Pancreas (tissue), 10 donors: ENCODE measurements at places on chromosomes 4 and X.

DNA sequence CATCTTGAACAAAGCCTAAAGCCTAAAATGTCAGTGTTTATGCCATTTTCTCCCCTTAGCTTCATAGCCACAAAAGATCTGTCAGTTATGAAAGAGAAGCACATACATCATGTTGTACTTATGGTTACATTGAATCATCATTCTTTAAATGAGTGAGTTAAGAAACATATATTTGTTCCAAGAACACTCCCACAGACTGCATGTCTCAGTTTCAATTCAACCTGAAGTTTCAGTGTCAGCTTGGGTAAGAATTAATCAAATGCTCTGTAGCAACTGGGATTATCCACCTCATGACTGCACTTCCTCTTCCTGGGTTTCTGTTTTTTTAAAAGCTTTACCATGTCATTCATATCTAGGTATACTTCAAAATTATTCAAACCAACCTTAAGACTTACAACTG, 3.9 kb upstream of the TMPRSS11B start:
- no peak for DNase-seq

DNA sequence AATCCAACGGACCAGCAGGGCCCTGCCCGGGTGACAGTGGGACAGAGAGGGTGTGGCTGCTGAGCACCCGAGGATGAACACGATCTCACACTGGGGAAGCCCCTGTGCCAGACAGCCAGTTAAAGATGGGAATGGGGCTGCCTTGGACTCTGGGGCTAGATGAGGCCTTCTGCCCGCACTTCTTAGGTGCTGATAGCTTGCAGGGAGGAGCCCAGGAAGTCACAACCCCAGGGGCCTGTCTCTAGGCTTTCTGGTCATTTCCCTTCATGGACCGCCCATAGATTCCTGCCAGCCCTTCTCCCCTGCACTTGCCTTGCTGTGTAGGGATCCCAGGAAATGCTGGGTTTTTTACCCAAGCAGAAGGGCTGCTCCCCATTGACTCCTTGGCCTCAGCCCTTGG, 6.2 kb downstream of the ZNF275 start:
- no peak for DNase-seq

GRCh38 chr4:155999725-156000124, 46.1 kb upstream of the CTSO start:
- no peak for DNase-seq

DNA sequence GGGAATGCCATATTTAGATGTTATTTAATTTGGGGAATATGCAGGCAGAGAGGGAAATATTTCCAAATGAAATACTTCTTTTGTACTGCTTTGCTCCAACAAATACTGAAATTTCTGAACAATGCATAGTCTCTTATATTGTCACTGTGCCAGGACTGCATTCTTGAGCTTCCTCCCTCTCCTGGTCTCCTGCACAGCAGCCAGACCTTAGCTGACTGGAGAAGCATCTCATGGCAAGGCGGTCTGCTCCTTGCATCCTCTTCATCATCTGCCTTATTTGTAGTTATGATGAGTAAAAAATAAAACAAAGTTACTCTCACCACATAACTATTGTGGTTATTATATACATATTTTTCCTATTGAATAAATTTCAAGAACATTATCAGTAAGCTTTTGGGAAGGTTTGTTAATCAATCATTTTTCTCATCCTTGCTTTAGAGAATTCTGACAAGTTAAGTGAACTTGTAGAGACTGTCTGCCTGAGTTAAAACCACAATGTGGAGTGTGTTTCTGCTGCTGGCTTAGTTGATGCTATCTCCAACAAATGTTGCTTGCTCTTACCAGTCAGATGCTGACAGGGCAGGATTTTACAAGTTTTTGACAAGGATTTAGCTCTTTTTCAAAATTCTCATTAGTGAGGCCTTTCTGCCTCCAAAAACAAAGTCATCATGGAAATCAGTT, 153.6 kb downstream of the SOWAHB start:
- no peak for DNase-seq

GRCh38 chrX:87338510-87338909, 179.1 kb upstream of the KLHL4 start:
- DNase-seq: no peak

DNA sequence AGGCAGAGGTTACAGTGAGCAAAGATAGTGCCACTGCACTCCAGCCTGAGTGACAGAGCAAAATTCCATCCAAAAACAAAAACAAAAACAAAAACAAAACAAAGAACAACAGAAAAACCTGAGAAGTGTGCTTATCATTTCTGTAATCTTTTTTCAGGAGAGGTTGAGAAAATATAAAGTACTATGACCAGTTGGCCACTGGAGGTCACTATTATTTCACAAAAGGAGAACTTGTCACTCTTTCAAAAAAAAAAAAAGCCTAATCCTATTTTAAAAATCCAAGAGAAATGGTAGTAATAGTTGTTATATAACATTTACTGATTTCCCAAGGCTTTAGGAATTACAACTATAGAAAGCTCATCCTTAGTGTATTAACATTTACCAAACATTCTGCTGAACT, 24.9 kb upstream of the RNF150 start:
- no peak for DNase-seq
